ENCODE measurements at places on chromosomes 2 and 18.

DNA sequence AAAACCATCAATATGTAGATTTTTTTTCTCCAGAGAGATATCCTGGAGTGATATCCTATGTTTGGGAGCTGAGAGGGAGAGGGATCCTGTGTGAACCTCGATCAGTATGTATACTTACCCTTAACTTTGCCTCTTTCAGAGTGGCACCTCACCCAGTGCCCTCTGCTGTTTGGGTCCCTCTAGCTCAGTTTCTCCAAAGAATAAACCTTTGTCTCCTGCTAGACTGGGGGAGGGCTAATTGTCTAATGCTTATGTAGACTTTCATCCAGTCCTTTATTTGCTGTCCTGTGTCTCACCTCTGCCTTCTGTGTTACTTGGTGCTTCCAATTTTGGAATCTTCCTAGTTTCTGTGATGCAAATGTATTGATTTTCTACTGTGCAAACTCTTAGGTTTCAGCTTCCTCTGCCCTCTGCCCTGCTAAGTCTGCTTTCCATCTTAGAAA lies 48.4 kb downstream of the MTX2 start:
- DNase-seq: no peak

GRCh38 chr2:227439214-227439613 lies 32.7 kb upstream of the AGFG1 start:
- no peak for DNase-seq

GRCh38 chr2:186099826-186100225 lies 361.2 kb downstream of the FSIP2 start:
- DNase-seq: no peak

DNA sequence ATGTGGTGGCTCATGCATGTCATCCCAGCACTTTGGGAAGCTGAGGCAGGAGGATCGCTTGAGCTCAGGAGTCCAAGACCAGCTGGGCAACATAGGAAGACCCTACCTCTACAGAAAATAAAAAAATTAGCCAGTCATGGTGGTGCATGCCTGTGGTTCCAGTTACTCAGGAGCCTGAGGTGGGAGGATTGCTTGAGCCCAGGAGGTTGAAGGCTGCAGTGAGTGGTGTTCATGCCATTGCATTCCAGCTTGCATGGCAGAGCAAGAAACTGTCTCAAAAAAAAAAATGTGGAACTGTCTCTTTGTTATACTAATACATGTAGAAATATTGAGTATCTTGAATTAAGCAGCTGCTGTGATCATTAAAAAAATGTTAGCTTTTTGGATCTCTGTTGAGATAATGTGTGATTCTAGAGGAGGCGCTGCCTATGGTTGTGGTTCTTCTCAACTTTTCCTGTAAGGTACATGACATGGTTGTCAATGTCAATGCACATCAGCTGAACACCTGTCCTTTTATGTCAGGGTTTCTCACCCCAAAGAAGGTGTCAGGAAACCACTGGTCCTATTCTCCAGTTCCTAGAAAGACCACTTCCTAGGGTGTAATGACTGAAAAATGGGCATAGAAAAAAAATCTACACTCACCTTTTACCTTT lies 34.7 kb upstream of the IL1RL1 start:
- DNase-seq: no peak

- DNase-seq: no peak
These were observed 41.9 kb downstream of the TNFRSF11A start for GRCh38 chr18:62366992-62367391.

- DNase-seq: no peak
These were observed 313.4 kb downstream of the PRKCE start for GRCh38 chr2:45964906-45965305.

- no peak for DNase-seq
These were observed 111.7 kb upstream of the GPC1 start for GRCh38 chr2:240323601-240324291.

- DNase-seq: no peak
These were observed 172.9 kb upstream of the SIX3 start for GRCh38 chr2:44768438-44769236.

GRCh38 chr2:235836491-235836911 lies 331.7 kb downstream of the GBX2 start:
- no peak for DNase-seq

DNA sequence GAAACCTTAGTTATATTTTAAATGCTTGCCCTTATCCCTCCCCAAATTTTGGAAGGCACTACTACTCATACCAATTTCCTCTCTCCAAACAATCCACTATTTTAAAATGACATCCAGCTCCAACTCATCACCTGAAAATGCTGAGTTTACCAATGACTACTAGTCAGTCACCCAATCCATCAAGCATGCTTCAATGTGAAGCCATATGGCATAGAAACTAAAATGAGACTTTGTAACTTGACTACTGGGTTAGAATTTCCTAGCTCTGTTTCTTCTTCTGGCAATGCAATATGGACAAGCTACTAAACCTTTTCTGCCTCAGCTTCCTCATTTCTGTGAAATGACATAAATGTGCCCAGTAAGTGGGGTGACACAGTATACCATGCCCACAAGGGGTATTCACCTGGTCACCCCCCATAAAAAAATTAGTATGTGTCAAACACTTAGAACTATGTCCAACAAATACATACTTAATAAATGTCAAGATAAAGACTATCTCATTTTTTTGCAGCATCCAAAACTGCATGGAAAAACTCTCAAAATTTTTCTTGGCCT lies 10.0 kb upstream of the STPG4 start:
- DNase-seq: no peak

- DNase-seq: no peak
These were observed 86.8 kb upstream of the BARD1 start for GRCh38 chr2:214896274-214896673.

DNA sequence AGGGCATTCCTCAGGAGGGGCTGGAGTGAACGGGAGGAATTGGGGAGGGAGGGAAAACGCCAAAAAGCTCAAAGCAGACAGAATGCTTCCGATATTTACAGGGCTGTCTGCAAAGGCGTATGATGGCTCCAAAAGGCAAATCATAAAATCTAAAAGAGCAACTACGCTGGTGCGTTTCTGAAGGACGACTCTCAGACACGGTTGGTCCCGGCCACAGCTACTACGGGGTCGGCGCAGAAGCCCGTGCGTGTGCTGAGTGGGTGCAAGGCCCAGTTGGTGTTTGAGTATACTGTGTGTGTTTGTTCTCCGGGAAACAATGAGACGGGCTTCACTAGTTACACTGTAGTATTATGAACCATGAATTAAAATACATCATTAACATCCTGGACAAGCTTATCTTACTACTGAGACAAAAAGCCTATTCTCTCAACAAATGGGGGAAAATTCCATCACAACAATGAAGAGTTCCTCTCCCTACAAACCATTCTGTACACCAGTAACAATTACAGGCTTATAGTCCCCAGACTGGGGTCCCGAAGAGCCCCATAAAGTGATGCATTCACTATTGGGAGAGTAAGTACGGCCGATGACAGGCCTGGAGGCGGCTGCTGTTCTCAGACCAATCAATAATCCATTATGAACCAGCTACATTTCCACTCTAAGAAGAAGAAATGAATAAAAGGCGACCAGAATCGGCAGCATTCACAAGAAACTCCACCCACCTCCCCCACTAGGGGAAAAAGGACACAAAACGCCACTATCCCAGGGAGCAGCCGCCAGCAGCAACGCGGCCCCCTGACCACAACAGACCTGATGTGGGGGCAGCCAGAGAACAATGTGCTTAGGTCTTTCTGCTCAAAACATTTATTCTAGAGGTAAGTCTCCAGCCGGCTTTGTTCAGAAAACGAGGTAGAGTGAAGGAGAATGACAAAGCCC lies 43.4 kb downstream of the ZNF516 start:
- DNase-seq: no peak

DNA sequence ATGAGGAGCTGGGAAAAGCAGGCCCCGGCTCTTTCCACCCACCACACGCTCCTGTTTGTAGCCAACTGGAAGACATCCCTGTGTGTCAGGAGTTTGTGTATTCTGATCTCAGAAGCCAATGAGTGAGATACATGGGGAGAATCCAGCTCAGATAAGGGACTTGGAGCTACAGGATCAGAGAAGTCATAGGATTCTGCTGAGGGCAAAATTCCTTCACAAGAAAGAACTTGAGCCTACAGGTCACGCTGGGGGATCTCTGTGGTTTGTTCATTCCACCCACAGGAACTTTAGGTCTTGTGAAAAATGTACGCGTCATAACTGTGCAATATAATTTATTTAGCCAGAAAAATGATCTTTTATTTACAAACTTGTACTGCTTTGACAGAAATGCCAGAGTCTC lies 80.1 kb upstream of the SMIM21 start:
- DNase-seq: no peak

DNA sequence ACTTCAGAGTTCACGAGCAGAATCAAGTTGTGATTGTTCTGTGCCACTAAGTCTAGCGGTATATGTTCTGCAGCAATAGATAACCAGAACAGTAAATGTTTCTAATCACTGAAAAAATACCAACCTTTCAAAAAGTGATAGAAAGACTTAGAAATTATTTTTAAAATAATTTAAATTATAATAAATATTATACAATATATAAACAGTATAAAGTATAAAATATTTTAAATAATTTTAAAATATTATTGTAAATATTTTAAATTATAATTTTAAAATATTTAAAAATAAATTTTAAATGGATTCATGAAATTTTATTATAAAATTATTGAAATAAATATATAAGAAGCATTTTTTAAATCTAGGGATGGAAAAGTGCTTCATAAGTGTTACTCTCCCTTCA lies 126.3 kb upstream of the ID2 start:
- no peak for DNase-seq

- no peak for DNase-seq
These were observed 294.1 kb downstream of the BCL2 start for GRCh38 chr18:63025251-63026090.

GRCh38 chr2:197265924-197266323 lies 44.7 kb downstream of the ANKRD44 start:
- no peak for DNase-seq

- no peak for DNase-seq
These were observed 46.3 kb upstream of the LPIN2 start for GRCh38 chr18:3059272-3059671.

DNA sequence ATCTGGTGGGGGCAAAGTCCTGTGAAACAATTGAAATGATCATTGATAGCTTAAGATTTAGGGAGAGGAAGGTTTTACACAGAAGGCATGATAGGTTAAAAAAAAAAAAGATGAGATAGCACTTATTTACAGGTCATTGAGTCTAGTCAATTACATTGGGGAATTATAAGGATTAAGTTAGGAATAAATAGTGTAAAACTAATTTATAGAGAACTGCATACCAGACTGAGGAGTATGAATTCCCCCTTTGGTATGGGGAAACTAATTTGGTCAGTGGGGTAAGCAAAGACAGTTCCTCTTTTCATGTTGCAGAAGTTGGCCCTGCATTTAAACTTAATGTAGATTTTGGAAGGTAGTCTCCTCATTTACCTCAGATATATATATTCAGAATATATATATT lies 10.8 kb downstream of the GLS start:
- DNase-seq: no peak

GRCh38 chr2:178229927-178230326 lies 35.6 kb downstream of the OSBPL6 start:
- DNase-seq: no peak

DNA sequence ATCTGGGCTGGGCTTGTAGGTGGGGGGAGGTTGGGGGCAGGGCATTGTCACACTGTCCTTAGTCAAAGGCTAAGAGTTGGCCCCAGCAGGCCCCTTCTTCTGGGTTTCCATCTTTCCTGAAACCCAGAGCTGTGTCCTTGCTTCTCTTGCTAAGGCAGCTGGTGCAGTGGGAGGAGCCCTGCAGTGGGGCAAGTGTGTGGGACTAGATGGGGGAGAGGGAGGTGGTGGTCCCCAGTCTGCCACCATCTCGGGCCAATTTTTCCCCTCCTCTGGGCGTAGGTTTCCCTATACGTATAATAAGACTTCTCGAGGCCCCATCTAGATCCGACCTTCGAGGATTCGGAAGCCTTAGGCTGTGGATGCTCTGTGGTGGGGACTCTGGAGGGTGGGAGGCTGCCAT lies 3.5 kb downstream of the KCNF1 start:
- no peak for DNase-seq

DNA sequence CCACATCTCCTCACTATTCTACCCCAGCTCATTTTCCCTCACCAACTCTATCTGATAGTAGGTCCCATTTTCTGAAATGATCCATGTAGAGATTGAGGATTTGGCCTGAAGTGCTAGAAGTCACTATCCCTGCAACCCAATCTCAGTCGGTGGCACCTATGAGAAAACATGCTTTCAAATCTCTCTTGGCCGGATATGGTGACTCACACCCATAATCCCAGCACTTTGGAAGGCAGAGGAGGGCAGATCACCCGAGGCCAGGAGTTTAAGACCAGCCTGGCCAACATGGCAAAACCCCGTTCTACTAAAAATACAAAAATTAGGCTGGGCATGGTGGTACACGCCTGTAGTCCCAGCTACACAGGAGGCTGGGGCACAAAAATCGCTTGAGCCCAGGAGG lies 19.1 kb upstream of the MARCHF4 start:
- DNase-seq: no peak

GRCh38 chr18:27600245-27600644 lies 415.1 kb upstream of the CHST9 start:
- no peak for DNase-seq

GRCh38 chr2:27175330-27175729 lies 26.5 kb downstream of the TCF23 start:
- DNase-seq: no peak

- no peak for DNase-seq
These were observed 5.3 kb downstream of the SPC25 start for GRCh38 chr2:168884975-168885374.

DNA sequence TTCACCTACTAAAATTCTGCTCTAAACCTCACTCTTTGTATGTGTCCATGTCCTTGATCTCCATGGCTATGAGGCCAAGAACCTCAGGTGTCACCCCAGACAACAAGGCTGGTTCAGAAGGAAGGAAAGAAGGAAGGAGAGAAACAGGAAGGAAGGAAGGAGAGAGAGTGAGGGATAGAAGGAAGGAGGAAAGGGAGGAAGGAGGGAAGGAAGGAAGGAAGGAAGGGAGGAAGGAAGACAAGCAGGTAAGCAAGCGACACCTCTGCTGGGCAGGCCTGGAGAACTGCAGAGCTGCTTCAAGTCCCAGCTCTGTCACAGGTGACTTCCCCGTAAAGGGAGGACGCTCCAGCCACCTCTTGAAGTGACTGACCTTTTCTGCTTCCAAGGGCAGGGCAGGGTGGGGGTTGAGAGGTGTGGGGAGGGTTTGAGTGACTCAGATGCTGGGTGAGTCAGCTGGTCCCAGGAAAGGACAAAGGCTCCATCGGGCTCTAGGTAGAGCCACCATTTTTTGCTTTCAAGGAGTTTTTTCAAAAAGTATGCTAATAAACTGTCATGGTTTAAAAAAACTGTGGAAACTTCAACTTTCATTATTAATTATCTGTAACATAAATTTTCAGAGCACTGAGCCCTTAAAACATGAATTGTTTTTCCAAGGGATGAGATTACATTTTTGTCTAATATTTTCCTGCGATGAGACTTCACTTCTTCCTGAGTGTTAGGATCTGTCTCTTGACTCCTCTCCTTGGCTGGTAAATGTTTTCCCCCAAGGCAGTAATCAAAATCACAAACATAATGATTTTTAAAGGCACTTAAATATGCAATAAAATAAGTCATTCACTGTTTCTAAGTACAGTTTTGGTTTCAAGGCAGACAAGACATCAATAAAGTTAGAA lies 90.1 kb upstream of the L3MBTL4 start:
- DNase-seq: no peak
